Ascending aorta (tissue), 2 donors: ENCODE measurements at places on chromosomes 1 and 21. TPM values are rescaled to one million over a fixed set of nuclear protein-coding genes. Genes with fewer than 3 reads are reported as not detected.
A peak's percentile ranks its signal among the peaks of the same experiment; 100 is the strongest.

DNA sequence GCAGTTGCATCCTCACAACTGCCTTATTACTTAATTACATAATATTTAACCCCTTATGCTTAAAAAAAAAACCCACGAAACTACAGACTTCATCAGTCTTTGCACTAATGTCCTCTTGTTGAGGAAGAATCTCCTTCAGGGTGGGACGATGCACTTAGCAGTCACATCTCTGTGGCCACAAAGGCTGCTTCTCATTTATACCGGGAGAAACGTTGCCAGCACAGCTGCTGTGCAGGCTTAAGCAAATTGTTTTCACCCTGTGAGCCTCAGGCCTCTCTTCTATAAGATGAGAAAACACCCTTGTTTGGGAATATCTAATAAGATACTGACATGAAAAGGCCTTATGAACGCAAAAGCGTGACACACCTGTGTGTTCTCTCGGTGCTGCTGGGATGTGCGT lies 2.9 kb upstream of the OBSCN start:
- no peak for DNase-seq

DNA sequence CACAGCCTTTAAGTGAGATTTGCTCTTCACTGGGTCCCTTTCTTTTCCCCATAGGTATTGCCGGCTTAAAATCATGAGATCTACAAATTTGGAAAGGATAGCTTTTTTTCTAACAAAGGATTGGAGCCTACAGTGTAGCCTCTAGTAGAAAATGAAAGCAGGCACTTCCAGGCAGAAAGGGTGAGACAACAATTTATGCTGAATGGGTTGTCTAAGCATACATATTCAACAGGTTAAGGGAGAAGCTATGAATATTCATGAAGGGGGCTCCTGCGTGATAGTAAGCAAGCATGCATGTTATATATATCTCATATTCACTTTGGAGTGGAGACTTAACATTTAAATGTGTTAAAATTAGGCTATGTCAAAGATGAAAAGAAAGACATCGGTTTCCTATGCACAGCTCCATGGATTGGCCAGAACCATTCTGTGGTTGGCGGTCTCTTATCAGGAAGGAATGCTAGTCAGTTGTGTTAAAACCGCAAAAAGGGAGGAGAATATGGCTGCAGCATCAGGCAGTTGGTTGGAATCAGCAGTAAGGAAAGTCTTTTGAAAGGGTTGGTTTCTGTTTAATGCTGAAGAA lies 66.0 kb downstream of the VCAM1 start:
- no peak for DNase-seq

- DNase-seq: no peak
Observed at GRCh38 chr1:49298304-49298703, 521.6 kb upstream of the BEND5 start.

DNA sequence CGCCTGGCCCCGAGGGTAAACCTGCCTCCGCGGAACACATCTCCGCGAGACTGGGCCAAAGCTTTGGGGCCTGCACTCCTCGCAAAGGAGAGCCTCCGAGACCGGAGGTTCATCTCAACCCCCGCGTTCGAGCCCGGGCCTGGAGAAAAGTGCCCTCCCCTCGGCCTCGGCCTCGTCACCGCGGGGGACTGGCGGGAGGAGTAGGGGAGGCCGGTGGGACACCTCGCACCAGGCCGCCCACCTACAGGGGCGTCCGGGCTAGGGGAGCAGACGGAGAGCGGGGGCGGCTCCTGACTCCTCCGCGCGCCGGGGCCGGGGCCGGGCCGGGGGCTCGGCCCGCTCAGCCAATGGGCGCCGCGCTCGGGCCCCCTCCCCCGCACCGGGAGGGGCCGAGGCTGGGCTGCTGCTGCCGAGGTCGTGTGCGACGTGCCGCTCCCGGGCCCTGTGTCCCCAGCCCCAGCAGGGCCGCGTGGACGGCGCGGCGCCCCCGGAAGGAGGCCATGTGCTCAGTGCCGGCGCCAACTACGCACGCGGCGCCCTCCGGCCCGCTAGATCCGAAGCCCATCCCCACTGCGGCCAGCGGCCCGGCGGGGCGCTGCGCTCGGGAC lies 684 bp downstream of the SLC2A1 start:
- peak; percentile 79 for DNase-seq

GRCh38 chr1:103941086-103941485 lies 191.4 kb downstream of the AMY1C start:
- DNase-seq: no peak

DNA sequence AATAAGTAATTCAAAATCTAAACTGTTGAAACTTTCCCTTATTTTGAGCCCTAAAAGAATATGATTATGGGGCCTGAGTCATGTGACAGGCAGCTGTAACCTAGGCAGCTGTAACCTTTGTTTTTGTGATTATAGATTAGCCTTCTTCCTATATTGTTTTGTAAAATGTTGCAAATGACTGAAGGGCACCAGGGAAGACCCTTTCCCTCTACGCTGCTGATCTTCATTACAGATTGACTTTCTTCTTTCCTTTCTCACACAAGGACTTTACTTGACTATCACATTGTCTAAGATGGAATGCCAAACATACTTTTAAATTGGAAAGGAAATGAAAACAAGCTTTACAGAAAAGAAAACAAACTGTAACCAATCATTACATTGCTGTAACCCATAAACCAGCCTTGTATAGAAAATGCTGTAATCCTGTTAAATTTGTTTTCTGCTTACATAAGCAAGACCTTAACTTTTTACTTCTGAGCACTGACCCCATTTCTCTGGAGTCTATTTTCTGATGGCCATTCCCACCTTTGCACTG lies 242.2 kb downstream of the RGS7 start:
- no peak for DNase-seq

DNA sequence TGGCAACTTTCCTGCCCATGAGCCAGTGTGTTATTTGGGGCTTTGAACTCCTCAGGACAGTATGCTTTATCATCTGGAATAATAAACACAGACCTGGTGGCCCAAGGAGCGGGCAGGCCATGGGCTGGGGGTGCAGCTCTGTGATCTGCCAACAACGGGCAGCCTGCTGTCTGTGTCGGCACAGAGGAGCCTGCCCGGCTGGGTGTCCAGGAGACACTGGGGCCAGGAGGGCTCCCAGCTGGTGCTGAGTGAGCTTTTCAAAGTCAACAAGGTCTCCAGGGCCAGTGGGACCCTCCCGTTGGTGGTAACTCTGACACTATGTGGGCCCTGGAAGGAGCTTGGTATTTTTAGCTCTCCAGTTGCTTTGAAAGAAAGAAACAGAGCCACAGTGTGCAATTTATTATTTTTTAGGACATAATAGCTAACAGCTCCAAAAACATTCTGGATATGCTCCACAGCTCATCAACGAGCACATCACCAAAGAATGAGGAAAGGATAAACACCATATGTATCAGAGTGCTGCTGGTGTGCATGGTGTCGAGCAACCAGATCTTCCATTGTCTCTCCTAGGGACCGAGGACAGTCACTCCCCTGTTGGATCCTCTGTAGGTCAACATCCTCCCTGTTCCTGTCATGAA lies 488.7 kb upstream of the USP24 start:
- no peak for DNase-seq

GRCh38 chr1:226875641-226876295 lies 5.4 kb downstream of the PSEN2 start:
- DNase-seq: no peak

GRCh38 chr1:92516574-92516973 lies 29.8 kb upstream of the GFI1 start:
- DNase-seq: no peak

- DNase-seq: no peak
Observed at GRCh38 chr1:159079525-159079924, 3.0 kb upstream of the AIM2 start.

- no peak for DNase-seq
Observed at GRCh38 chr1:4010814-4011605, 110.9 kb upstream of the C1orf174 start.

- no peak for DNase-seq
Observed at GRCh38 chr1:149962736-149963135, 26.1 kb upstream of the MTMR11 start.

DNA sequence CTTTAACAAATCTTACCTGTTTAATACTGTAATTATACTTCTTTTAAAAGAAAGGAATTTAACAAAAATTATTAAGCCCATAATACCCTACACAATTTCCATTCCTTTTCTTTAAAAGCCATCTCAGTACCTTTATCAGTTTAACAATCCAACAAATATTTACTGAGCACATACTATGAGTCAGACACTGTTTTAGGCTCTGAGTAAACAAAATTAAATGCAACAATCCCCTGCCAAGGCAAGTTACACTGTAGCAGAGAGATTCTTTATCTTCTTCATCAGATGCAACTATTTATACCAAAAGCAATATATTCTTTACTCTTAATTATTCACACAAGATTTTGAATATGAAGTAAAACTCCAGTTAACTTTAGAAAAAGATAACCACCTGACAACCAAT lies 12.0 kb downstream of the DENND1B start:
- no peak for DNase-seq

GRCh38 chr21:32336711-32337110 lies 38.1 kb downstream of the MRAP start:
- DNase-seq: no peak

DNA sequence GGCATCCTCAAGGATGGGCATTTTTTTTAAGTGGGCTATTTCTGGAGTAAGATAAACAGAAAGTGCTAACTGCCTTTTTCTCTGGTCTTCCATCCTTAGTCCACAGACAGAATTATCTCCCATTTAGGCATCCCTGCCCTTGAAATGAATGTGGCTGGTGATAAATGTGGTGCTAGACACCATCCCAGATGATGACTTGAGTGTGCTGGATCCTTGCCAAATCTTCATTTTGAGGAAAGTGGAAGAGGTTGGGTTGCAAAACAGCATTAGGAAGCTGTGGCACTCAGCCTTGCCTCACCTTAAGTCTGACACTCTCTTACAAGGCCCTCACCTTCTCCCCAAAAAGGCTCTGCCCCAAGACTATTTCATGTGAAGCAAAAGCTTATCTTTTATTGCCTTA lies 19.2 kb downstream of the MAB21L3 start:
- DNase-seq: no peak

GRCh38 chr1:50488356-50488755 lies 65.1 kb upstream of the DMRTA2 start:
- no peak for DNase-seq

GRCh38 chr1:154849645-154850131 lies 20.4 kb downstream of the KCNN3 start:
- DNase-seq: no peak

- DNase-seq: no peak
Observed at GRCh38 chr1:45974541-45975269, 157.7 kb downstream of the PIK3R3 start.

DNA sequence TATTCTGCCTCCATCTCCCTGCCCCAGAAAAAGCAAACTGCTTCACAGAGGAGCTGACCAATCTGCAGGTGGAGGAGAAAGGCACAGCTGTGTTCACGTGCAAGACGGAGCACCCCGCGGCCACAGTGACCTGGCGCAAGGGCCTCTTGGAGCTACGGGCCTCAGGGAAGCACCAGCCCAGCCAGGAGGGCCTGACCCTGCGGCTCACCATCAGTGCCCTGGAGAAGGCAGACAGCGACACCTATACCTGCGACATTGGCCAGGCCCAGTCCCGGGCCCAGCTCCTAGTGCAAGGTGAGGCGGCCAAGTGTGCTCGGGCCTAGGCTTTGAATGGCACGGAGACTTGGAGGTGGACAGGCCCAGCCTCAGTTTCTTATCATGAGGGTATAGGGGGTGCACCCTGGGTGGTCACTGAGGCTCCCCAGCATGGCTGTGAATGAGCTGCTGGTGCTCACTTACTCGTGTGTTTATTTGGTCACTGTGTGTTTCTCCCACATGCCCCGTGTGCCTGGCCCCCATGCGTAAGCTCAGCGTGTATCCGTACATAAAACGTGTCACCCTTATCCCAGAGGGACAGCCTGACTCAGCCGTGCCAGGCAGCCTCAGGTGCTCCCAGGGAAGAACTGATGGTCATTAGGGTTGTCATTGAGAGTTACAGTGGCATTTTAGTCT lies 75.8 kb downstream of the OBSCN start:
- DNase-seq: peak; percentile 48

DNA sequence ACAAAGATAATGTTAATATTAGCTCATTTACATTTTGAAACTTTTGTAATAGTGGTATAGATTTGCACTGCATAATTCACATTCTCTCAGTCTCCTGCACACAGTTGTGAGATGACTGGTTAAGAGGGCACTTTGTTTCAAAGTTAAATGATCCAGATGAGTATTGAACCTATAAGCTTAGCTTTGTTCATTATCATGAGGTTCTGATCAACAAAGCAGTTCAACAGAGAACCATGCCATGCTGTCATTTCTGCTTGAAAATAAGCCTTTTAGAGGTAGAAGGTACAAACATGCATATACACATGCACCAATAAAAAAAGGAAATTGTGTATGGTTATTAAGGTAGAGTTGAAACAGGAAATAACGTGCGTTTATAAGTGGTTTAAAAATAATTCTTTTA lies 4.8 kb downstream of the RAP1A start:
- DNase-seq: no peak

GRCh38 chr1:28905921-28906666 lies 8.3 kb upstream of the EPB41 start:
- DNase-seq: no peak

- DNase-seq: no peak
Observed at GRCh38 chr1:12519693-12520364, 98.2 kb downstream of the DHRS3 start.

GRCh38 chr1:168223681-168224540 lies 1.9 kb upstream of the SFT2D2 start:
- DNase-seq: no peak

- no peak for DNase-seq
Observed at GRCh38 chr21:42630626-42631025, 22.8 kb upstream of the PDE9A start.

DNA sequence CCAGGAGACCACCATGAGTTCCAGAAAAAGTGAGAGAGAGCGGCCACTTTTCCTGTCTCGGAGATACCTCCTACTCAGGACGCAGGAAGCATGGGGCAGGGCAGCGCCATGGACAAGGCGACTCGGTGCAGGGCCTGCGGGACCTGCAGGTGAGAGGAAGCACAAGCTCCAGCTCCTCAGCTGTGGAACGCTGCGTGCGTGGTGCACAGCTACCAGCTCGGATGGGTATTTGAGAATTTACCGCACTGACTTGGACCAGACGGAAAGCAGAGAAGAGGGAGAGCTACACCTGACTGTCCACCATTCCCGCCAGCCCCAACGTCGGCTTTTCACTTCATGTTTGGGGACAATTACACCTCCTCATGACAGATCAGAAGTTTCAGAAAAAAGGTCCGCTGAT lies 8.2 kb upstream of the CDK11A start:
- no peak for DNase-seq

DNA sequence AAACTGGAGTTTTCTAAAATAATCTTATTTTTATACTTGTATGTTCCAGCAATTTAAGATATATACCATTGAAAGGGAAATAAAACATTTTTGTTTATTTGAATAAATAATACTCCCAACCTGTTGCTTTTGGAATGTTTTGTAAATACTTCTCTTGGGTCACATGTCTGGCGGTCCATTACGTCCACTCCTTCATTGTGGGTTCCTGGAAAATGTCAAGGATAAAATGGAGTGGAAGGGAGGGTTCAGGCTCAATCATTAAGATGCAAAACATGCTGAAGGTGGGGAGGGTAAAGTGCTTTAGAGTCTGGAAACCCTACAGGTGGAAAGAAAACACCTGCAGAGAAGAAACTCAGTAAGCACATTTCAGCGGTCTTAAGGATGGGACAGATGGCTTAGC lies 34.2 kb upstream of the FAM3B start:
- DNase-seq: no peak

The PKN2 gene
- total RNA-seq: 7.3 TPM

The RPE65 gene
- total RNA-seq: not detected

The MOB3C gene
- 16.1 TPM for total RNA-seq

The CRNN gene
- 0.21 TPM for total RNA-seq

The ANXA9 gene
- not detected for total RNA-seq

The GBP4 gene
- 6.6 TPM for total RNA-seq

The CFAP74 gene
- total RNA-seq: not detected

The IFI16 gene
- 61.2 TPM for total RNA-seq

The NPL gene
- 2.1 TPM for total RNA-seq

The OR2M3 gene
- total RNA-seq: not detected

The BATF3 gene
- 18.4 TPM for total RNA-seq

The ST6GALNAC5 gene
- 32.9 TPM for total RNA-seq
